ENCODE measurements at places on chromosomes 1 and 21.

DNA sequence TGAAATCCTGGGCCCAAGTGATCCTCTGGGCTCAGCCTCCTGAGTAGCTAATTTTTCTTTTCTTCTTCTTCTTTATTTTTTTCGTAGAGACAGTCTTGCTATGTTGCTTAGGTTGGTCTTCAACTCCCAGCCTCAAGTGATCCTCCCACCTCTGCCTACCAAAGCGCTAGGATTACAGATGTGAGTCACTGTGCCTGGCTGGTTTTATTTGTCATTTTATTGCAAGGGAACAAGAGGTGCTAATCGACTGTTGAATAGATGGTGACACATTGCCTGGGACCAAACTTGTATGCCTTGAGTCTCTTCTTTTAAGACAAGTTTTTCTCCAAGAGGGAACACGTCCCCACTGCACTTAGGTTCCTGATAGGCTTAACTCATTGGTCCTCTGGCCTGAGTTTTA, 20.0 kb upstream of the KLHDC8A start:
- DNase-seq = no peak

DNA sequence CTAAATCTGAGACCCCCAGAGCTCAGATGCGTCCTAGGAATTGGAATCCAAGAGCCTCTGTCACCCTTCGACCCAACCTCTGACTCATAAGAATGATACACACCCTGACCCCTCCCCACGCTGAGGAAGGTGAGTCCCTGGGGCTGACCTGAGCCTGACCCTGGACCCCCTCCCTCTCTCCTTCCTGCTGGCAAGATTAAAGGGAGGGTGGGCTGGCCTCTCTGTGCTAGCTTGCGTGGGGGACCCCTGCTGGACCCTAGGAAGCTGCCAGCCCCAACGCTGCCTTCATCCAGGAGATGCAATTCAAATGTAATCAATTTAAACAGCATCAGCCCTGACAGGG, 627 bp downstream of the PLEKHA6 start:
- DNase-seq = no peak

- no peak for DNase-seq
Observed at GRCh38 chr1:145962157-145963102, 1.9 kb downstream of the ANKRD34A start.

DNA sequence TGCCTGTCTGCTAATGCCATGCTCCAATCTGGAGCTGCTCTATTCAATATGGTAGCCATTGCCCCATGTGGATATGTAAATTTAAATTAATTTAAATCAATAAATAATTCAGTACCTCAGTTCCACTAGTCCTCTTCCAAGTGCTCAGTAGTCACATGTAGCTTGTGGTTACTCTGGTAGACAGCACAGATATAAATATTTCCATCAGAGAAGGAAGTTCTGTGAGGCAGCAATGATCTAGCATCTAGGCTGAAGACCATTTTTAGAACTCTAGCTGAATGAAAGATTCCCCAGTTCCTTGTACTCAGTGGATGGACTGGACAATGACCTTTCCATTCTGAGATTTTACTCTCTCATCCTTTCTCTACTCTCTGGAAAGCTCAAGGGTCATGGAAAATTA, 25.8 kb upstream of the CAPZB start:
- DNase-seq = no peak

DNA sequence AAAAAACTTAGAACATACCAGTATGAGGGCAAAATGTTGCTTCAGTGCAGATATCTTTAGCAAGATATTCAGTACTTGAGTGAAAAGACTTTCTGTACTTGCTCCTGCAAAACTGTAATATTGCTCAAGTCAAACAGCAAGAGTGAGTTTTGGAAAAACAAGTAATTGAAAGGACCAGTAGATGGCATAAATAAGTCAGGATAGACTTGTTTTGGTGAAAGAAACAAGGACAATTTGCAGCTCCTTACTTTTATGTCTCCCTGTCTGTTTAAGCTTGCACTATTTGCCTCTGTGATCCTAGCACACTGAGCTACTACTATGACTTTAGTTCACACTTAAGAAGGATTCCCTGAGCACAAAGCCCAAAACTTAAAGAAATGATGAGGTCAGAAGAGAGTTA, 39.1 kb downstream of the IFI44 start:
- DNase-seq = no peak

DNA sequence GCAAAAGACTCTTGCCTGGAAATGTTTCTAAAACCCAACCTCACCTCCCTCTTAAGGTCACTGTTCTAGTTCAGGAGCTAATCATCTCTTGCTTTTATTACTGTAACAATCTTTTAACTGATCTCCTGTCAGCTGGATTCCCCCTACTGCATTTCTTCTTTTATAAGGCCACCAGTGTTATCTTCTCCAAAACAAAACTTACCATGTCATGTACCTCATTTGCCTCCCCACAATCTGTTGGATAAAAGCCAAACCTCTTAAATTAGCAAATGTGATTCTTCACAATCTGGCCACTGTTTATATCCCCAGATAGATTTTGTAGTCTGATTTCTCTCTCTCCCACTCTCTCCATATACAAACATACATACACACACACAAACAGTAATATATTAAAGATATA, 143.3 kb downstream of the DENND1B start:
- no peak for DNase-seq

DNA sequence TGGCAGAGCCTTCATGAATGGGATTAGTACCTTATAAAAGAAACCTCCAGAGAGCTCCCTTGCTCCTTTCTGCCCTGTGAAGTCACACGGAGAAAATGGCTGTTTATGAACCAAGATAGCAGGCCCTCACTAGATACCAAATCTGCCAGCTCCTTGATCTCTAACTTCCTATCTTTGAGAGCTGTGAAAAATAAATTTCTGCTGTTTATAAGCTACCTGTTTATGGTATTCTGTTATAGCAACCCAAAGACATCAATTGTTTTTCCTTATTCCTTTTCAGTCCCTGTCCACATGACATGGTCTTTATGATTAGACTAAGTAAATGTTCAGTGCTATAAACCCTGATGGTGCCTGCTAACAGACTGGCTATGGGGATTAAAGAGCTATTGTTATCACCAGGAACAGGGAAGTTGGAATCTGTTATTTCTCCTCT, 9.7 kb upstream of the STIL start:
- DNase-seq = no peak
